ENCODE measurements at places on chromosomes 3 and 15.

DNA sequence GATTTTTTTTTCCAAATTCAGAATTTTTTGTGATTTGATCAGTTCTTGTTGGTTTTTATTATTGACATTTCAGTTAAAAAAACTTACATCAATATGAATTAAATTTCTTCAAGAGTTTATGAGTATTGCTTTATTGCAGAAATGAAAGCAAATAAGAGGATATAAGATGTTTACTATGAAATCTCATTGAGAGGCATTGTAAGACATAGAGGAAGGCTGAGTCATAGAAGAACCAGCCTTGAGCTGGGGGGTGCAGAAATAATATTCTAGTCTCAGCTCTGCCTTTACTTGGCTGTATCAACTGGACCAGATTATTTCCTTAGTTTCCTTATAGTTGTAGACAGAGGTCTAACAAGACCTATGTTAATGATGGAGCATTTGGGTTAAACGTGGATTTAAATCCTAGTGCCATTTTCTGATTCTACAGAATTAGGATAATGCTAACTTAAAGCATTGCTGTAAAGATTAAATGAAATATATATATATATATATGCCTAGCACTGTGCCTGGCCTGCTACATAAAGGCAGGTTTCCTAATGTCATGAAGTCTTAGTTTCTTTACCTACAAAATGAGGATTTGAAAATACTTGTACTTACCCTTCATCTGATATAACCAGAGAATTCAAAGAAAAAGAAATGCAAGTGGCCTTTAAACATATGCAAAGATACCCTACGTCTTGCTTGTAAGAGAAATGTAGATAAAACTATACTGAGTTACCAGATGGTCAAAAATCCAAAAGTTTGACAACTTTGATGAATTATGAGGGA lies 7.3 kb downstream of the FAM98B start:
- DNase-seq, result no peak

DNA sequence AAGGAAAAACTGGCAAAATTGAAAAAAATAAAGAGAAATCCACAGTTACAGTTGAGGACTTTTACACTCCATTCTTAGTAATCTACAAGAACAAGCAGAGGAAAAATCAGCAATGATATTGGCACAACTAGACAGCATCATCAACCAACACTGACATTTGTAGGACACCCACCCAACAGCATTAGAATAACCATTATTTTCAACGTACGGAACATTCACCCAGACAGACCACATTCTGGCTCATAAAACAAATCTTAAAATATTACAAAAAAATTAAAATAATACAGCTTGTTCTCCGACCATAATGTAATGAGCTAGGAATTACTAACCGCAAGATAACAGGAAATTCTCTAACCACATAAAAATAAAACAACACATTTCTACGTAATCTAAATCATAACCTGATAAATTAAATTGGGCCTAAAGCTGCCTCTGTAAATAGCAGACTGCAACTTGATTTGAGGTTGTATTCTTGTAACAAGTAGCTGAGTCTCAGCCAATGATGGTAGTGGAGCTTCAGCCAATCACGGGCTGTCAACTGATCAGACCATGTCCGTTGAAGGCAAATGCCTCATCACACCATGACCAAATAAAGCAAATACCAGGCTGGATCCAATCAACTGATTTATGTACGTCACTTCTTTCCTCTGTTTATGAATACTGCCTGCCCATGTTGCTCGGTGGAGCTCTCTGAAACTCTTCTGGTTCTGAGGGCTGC lies 9.2 kb downstream of the PLSCR4 start:
- DNase-seq, result no peak

GRCh38 chr3:138768125-138768524 lies 66.6 kb downstream of the PIK3CB start:
- no peak for DNase-seq

DNA sequence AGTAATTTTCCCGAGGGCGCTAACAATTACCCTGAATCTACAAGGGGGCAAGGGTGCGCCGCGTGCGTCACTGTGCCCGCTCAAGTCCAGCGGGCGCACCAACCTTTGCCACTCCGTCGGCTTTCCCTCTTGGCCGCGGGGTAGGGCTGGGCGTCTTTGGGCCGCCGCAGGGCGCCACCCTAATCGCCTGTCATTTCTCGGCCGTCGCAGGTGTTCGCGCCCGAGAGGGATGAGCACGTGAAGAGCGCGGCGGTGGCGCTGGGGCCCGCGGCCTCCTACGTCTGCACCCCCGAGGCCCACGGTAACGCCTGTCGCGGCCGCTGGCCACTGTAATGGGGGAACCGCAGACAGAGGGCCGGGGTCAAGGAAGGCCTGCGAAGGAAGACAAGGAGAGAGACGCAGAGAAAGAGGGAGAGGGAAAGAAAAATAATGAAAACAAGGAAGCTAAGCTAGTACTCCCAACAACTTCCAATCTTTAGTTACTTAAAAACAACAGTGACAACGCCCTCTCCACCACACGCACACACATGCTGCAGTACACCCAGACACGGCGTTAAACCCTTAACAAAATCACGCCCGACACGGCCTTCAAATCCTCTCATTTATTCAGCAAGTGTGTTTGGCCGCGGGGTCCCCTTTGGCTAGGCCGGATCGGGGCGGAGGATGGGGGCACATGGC lies 3.8 kb downstream of the SKOR1 start:
- DNase-seq, result no peak

DNA sequence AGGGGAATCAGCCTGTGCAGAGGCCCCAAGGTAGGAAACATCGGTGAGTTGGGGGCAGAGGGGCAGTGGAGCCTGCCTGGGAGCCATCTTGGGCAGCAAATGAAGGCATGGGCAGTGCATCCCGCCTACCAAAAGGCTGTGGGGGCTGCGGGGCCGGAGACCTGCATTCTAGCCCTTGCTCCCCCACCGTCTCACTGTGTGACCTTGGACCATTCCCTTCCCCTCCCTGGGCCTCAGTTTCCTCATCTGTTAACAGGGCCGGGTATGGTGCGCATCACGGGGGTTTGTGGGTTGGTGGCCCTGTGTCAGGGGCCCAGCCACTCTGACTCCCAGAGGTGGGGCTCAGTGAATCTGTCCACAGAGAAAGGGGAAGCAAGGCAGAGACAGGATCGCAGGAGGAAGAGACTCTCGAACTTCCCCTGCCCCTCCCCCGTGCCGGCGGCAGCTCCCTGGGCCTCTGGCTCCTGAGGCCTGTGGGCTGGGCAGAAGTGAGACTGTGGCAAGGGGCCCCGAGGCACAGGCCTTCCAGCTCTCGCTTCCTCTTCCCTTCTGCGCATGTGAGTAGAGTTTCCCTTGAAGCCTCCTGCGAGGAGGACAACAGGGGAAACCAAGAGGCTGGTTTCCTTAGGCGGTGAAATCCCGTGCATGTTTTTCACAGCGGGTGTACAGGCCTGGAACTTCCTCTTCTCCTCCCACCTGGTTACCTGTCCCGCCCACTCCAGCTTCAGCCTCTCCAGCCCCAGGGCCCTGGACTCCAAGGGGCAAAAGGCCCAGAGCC lies 42.9 kb downstream of the IDH2 start:
- DNase-seq, result no peak

DNA sequence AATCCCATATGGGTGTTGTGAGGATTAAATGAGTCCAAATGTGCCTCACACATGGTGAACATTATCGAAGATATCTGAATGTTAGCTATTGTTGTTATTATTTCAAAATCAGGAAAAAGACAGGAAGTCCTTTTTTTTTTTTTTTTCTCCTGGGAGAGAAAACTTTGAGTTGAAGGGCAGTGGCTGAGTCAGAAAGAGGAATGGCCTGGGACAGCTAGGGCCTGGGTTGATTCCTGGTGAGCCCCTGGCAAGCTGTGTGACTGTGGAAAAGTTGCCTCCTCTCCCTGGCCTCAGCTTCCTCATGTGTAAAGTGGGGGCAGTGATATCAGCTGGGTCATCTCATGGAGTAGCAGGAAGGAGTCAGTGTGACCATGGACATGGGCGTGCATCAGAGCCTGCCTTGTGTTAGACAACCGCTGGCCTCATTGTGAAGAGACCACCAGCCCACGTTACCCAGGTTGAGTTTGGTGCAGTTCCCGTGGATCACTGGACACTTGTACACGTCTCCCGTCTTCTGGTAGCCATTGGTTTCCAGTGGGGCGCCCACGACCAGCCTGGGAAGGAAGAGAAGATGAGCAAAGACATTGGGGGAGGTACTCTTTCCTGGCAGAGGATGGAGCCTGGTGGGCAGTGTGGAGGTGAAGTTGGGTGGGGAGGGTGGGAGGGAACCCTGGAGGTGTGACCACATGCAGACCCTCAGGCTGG lies 63.1 kb downstream of the ITGA11 start:
- no peak for DNase-seq

DNA sequence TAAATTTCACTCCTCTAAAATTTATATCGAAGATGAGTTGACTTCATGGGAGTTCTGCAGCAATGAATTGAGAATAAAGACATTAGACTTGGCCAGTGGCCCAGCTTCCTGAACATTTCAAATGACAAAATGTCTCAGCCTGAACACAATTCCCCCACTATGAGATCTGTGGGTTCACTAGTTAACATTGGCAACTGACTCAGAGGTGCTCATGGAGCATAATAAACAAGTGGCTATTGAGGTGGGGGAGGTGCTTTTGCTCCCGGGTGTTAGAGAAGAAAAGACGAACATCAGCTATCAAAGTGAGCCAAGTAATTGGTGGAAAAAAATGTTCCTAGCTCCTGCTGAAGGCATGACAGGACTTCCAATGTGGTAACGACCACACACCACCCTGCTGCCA lies 6.3 kb downstream of the ATP13A4 start:
- no peak for DNase-seq

DNA sequence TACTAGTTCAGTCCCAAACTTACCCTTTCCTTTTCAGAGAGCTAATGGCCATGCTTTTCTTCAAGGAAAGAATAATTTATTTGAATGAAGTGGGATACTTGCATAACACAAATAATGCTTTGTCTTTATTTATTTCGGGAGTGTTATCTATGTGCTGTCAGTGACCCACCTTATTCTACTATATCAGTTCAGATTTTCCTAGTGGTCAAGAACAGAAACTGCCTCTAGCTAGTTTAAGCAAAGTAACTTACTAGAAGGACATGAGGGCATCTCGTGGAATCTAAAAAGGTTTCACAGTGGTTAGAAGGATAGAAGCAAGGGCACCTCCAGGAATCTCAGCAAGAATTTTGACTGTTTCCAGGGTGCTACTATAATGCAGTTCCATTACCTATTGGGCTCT lies 3.8 kb upstream of the TIMMDC1 start:
- DNase-seq, result no peak

DNA sequence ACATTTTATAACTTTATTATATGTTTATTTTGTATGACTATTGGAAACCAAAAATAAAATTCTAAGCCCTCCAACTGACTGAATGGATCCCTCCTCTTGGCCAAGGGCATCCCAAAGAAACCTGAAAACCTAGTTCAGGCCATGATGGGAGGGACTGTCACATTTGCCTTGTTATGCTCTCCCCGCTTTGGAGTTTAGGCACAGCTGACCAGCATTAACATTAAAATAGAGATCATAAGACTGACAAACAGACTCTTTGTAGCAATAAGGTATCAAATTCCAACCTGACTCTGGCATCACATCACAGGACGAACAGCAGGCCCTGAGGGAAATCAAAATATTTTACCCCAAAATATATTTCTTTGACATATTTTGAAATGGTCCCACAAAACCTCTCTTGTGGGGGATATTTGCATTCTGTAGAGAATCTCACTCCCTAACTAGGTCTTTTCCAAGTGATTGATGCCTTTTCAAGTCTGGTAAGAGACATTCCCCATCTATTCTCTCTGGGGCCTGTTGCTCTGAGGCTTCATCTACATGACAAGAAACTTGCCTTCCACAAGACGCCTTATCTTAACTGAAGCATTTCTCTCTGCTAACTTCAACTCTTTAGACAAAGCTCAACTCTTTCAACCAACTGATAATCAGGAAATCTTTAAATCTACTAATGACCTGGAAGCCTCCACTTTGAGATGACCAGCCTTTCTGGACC lies 81.8 kb upstream of the PRR23E start:
- DNase-seq, result no peak

DNA sequence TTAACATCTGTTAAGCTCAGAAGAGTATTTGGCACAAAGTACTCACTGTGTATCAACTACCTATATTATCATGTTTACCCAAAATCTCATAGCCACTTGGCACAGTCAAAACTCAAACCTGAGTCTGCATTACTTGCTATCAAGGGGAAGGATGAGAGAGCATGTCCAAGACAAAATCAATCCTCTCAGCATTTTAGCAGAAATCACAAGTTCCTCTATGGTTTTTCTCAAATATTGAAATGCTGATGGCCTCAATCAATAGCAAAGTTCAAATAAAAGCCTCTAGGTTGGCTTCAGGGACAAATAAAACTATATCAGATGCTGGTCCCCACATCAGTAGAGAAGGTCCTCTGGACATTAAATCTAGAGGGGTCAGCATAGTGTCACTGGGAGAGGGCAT lies 14.3 kb downstream of the TBC1D2B start:
- no peak for DNase-seq

DNA sequence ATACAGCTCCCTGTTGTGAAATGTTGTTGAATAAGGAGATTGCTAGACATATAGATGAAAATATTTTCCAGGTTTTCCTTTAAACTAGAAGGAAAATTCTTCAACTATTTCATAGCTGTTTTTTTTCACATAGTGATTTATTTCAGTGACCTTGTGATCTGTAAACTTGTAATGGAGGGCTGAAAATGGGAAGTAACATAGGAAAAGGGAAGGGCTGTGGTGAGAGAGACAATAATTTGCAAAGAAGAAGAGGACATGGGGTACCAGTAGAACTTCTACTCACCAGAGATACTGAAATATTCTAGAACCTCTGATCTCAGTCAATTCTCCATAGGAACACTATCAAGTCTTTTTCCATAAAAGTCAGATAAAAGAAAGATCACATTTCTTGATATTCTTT lies 60.4 kb downstream of the PLS1 start:
- no peak for DNase-seq
